ENCODE measurements at places on chromosomes 5 and 9. TPM values are rescaled to one million over a fixed set of nuclear protein-coding genes. Genes with fewer than 3 reads are reported as not detected.

FASTKD3 gene
- polyA plus RNA-seq: 10.6 TPM

PDE8B gene
- 0.30 TPM for polyA plus RNA-seq

TMEFF1 gene
- 0.08 TPM for polyA plus RNA-seq

TMEM215 gene
- not detected for polyA plus RNA-seq

MYO10 gene
- polyA plus RNA-seq: 1.8 TPM

ATP10B gene
- polyA plus RNA-seq: 0.01 TPM

PTTG1 gene
- polyA plus RNA-seq: 10.7 TPM

MEF2C gene
- 32.0 TPM for polyA plus RNA-seq

MLANA gene
- not detected for polyA plus RNA-seq

GOLGA2 gene
- polyA plus RNA-seq: 72.4 TPM

SLC46A2 gene
- not detected for polyA plus RNA-seq

FGFR4 gene
- 1.6 TPM for polyA plus RNA-seq

CCDC187 gene
- polyA plus RNA-seq: not detected

ANKDD1B gene
- polyA plus RNA-seq: 0.14 TPM

EEIG1 gene
- polyA plus RNA-seq: 3.6 TPM

IFNA13 gene
- not detected for polyA plus RNA-seq

CREB3 gene
- 27.8 TPM for polyA plus RNA-seq

TYRP1 gene
- polyA plus RNA-seq: 1.4 TPM

ESM1 gene
- 0.01 TPM for polyA plus RNA-seq

CXCL14 gene
- polyA plus RNA-seq: 28.3 TPM

EIF4E1B gene
- polyA plus RNA-seq: 0.04 TPM

Measured in psoas muscle (tissue), 8 donors.